RPMI8226 (cell line): ENCODE measurements at places on chromosomes 2 and 18.

DNA sequence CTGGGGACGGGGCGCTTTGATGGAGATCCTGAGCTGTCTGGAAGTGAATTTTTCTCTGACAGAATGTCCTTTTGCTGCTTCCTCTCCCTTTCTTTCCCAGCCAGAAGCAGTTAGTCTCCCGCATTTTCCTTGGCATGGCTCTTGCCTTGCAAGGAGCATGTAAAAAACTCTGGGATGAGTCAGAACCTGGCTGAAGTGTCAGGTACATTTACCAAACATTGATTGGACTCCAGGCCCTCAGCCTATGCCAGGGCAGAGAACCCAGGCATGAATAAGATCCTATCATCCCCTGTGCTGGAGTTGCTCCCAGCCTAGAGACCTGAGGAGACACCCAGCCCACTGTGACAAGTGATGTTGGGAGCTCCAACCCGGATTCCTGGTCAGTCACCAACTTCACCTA is 21.6 kb downstream of the STON1 start:
- no peak for DNase-seq

- peak; percentile 73 for DNase-seq
Observed at GRCh38 chr18:48230467-48231113, 178.6 kb downstream of the ZBTB7C start.

DNA sequence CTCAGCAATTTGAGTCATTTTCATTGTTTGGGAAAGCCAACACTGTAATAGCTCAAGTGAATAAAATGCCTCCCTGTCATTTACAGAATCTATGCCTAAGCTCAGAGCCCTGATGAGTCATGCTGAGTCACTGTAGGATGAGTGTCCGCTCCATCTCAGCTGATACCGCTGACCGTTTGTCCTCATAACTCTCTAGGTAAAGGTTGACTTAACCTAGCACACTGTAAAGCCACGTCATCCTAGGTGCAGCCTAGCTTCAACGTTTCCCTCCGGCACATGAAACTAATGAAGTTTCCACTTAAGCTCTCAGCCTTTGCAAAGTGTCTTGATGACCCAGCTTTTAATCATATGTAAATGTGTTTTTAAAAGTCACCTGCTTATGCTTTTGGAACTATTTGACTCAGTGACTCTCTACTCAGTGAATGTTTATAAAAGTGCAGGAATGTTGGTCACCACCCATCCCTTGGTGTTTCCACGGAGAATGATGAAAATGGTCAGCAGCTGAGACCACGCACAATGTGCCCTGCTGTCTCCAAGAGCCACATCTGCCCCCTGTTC is 154.0 kb downstream of the PMAIP1 start:
- peak; percentile 8 for DNase-seq

- no peak for DNase-seq
Observed at GRCh38 chr18:29693334-29693733, 1349.2 kb downstream of the DSC3 start.
